AG09319 (cell line): ENCODE measurements at places on chromosomes 13 and 19.

DNA sequence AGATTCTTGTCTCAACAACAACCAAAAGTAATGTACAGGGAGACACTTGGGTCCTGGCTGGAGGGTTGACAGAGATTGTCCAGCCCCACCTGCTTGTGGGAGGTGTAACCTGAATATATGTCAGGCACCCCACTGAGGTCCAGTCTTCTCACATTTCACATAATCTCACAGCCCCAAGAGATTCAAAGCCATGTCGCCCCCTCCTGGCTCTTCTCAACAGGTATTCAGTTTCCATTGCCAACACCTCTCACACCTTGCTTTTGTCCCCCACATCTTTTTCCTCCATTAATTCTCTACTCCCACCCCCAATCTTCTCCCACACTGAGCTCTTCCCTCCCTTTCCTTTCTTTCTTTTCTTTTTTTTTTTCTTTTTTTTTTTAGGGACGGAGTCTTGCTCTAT lies 11.2 kb downstream of the UNC13A start:
- no peak for DNase-seq

- DNase-seq, result no peak
These were observed 947.7 kb downstream of the EFNB2 start for GRCh38 chr13:105587786-105588185.

- DNase-seq, result no peak
These were observed 8.3 kb downstream of the ZNF837 start for GRCh38 chr19:58372311-58373133.

GRCh38 chr13:50826035-50826434 lies 17.5 kb downstream of the DLEU7 start:
- DNase-seq, result no peak

GRCh38 chr19:11018179-11018578 lies 57.3 kb downstream of the SMARCA4 start:
- no peak for DNase-seq

GRCh38 chr13:51928231-51928630 lies 66.5 kb downstream of the CCDC70 start:
- DNase-seq, result no peak

- DNase-seq, result no peak
These were observed 13.2 kb upstream of the CAMSAP3 start for GRCh38 chr19:7582446-7582845.

DNA sequence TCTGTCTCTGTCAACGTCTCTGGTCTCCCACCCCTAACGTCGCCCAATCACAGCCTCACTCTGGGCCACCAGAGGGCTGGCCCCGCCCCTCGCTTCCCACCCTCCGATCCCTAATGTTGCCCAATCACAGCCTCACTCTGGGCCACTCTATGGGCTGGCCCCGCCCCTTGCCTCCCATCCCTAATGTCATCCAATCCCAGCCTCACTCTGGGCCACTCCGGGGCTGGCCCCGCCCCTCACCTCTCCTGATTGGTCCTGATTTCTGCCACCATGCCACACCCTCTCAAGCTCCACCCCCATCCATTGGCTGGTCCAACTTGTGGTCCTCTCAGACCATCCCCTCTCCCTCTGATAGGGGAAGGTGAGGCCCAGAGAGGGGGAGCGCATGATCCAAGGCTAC lies 24.9 kb downstream of the CELF5 start:
- DNase-seq, result no peak

- DNase-seq, result no peak
These were observed 436.4 kb downstream of the RFC3 start for GRCh38 chr13:34254366-34254765.

DNA sequence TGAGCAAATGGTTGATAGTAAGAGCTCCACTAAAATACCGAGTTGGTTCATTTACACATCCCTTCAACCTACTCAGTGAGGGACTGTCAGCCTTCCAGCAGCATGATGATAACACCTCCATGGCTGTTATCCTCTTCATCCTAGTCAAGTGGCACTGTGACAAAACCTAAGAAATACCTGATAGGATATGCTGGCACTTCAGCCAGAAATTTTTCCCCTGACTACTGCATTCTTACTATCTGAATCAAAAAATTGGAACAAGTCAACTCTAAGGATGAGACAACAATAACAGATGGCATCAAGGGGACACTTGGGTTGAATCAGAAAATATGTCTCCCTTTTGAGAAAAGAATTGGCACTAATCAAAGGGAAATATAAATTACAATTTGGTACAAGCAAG lies 193.9 kb downstream of the KCTD12 start:
- no peak for DNase-seq

GRCh38 chr19:34969721-34970120 lies 5.7 kb upstream of the ZNF792 start:
- DNase-seq, result no peak

- DNase-seq, result no peak
These were observed 68.8 kb downstream of the MLLT1 start for GRCh38 chr19:6210721-6211600.

- no peak for DNase-seq
These were observed 64.5 kb upstream of the SCEL start for GRCh38 chr13:77470986-77471385.

DNA sequence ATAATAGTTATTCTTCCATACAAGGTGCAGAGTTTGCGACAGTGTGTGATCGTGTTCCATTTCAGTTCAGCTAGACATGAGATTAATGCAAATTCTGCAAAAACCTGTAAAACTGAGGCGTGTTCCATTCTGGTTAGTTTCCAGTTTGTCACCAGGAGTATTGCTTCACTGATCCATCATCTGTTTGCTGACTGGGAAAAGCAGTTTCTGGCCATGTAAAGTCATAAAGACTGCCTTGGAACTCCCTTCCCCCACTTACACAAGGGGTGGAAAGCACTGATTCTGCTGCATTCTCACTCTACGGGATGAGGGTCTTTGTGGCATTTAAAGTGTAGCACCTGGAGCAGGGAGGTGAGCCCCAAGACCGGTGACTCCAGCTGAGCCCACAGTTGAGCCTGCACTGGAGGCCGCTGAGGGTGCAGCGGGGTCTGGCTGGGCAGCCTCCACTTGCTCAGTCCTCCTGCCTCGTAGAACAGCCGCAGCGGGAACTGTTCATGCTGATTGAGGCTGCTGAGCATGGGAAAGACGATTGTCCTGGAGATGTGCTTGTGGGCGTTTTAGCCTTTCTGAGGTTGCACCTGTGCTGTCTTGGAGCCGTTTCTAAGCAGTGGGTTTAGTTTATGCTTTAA lies 2.0 kb downstream of the ZNF57 start:
- DNase-seq, result no peak

DNA sequence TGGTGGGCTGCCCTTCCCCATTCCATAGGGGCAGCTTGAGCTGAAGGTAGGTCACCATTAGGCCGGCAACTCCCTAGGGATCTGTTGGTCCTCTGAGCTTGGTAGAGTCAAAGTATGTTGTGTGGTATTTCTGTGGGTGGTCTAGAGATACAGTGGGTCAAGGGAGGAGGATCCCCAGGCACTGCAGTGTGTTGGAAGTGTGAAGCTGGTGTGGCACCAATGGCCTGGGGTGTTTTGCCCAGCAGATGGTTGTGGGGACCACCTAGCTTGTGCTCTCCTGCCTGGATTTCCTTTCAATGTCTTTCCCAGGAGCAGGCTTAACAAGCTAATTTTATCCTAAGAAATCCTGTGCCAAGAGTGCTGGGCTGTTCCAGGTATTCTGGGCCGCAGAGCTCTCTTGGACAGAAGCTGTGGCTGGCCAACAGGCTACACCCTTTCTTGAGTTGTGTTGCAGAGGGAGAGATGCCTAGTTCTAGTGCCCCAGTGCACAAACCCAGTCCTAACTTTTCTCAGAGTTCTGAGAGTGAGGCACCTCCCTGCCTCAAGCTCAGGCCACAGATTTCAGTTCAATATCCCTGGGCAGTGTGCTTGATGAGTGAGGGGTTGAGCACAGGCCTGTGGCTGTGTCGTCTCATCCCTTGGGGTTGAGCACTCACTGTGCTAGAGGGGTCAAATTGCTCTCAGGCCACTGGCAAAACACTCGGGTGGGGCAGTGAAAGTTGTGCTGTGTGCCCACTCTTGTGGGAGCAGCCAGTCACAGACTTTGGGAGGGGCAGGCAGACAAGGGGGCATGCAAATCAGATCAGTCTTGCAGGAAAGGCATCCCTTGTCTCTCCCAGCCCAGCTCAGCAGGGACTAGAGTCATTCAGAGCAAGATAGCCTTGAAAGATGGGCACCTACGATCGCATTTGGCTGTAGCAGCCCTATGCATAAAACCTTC lies 1806.1 kb upstream of the MIR17HG start:
- no peak for DNase-seq

GRCh38 chr19:18594824-18595373 lies 6.3 kb downstream of the REX1BD start:
- DNase-seq, result no peak

- DNase-seq, result no peak
These were observed 57.4 kb downstream of the PEPD start for GRCh38 chr19:33464010-33464732.

- DNase-seq, result no peak
These were observed 177.2 kb downstream of the STK24 start for GRCh38 chr13:98399756-98400155.

- no peak for DNase-seq
These were observed 2.3 kb upstream of the ZNF347 start for GRCh38 chr19:53161123-53161522.

GRCh38 chr13:53800011-53800410 lies 771.4 kb downstream of the OLFM4 start:
- DNase-seq, result no peak

- DNase-seq, result no peak
These were observed 8.0 kb upstream of the HS6ST3 start for GRCh38 chr13:96081888-96082287.

- DNase-seq, result no peak
These were observed 3.6 kb upstream of the PLK5 start for GRCh38 chr19:1520203-1520780.

DNA sequence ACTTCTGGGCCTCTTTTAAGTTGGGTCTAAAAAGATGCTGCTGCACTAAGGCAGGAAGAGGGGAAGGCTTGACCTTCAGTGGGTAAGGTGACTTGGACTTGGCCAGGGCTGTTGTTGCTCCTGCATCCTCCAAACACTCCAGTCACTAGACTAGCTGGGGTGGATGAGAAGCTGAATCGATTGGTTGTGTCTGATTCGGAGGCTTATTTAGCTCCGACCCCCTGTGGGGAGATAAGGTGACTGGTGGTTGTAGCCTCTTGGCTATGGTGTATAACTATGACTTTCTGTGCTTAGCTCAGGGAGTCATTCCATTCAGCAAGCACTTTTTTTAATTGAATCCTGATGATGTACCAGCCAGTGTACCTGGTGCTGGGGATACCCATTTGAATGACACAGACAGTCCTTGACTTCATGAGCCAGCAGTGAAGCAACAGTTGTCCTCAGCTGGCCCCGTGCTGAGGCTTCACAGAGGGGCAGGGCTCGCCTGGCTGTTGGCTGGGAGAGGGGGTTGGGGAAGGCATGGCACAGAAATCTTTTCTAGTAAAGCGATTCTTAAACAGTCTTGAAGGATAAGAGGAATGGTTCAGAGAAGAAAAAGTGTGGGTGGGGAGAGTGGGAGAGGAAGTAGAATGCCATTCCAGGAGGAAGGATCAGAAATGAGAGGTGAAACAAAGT lies 9.9 kb downstream of the PCDH8 start:
- no peak for DNase-seq

DNA sequence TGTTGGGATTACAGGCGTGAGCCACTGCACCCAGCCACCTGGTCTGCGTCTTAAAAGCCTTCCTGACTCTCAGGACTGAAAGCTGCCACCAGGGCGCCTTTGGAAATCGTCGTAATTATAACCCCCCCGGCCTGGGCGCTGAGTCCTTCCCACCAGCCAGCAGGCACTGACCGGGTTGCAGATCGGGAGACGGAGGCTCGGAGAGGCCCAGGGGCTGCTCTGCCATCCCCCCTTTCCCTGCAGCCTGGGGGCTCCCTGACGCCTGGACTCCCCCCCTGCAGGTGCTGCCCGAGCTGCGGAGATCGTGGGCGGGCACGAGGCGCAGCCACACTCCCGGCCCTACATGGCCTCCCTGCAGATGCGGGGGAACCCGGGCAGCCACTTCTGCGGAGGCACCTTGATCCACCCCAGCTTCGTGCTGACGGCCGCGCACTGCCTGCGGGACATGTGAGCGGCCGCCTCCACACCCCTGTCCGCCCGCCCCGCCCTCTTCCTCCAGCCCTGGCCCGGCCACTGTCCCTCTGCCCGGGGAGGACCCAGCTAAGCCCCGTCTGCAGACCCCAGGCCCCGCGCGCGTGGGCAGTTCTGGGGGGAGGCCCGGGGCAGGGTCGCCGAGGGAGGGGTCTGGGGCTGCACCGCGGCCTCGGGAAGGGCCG lies 2.5 kb downstream of the PRTN3 start:
- no peak for DNase-seq

- no peak for DNase-seq
These were observed 782 bp upstream of the JUND start for GRCh38 chr19:18282021-18282787.

- DNase-seq, result peak; percentile 88
These were observed at the start of gene KPNA3 for GRCh38 chr13:49792550-49793324. KPNA3 (minus strand) TSS chr13:49792682; CDS start chr13:49792506, 176 bp downstream.

DNA sequence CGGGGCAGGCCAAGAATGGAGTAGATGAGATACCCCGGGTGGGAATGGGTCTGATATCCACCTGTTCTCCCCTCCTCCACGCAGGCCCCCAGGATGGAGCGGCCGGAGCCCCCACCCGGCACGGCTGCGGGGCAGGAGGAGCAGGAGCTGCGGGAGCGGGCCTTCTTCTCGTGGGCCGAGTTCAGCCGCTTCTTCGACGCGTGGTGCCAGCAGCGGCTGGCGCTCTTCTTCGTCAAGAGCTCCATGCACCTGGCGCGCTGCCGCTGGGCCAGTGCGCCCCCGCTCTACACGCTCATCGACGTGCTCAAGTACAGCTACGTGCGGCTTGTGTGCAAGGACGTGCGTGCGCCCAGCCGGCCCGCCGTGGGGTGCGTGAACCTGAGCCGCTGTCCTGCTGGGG lies 1.2 kb downstream of the ZSWIM9 start:
- no peak for DNase-seq

- DNase-seq, result peak; percentile 54
These were observed 28.2 kb downstream of the GAS6 start for GRCh38 chr13:113835461-113836270.

DNA sequence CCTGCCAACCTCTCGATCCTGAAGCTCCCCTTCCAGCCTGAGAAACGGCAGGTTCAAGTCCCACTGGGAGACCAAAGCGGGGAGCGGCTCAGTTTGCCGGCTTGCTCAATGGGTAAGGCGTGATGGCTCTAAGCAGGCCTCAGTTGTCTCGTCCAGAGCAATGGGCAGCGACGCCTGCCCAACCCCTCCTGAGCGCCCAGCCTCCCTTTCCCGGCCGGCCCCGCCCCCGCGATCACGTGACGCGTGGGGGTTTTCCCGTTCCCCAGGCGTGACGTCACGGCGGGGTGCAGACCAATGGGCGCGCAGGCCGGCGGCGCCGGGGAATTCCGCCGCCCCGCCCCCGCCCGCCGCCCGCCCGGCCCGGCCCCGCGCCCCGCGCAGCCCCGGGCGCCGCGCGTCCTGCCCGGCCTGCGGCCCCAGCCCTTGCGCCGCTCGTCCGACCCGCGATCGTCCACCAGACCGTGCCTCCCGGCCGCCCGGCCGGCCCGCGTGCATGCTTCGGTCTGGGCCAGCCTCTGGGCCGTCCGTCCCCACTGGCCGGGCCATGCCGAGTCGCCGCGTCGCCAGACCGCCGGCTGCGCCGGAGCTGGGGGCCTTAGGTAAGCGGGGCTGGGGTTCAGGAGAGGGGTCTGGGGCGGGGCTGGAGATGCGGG lies at the start of gene RELB:
Gene RELB (plus strand): TSS at position 378 of the 653 bp plus-strand sequence. CDS start 116 bp downstream, at position 494.
- peak; percentile 72 for DNase-seq
